ENCODE measurements at places on chromosomes 1 and 21.
A peak's percentile ranks its signal among the peaks of the same experiment; 100 is the strongest.

GRCh38 chr1:234398849-234399381 is 25.7 kb downstream of the COA6 start:
- peak; percentile 35 for DNase-seq

DNA sequence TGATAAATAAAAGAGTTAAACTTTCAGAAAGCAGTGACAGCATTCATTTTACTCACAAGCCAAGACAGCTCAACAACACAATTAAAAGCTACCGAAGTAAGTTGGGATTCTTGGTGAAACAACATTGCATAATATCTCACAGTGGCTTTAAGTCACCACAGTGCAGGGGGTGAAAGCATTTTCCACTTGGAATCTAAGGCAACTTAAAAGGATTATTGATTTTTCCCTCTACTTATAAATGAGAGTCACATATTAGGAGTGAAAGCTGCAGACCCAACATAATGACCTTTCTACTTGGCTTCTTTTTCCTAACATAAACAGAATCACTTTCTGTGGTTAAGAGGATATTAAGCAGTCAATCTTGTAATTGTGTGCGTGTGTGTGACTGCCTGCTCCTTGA is 536.6 kb upstream of the CXADR start:
- no peak for DNase-seq

DNA sequence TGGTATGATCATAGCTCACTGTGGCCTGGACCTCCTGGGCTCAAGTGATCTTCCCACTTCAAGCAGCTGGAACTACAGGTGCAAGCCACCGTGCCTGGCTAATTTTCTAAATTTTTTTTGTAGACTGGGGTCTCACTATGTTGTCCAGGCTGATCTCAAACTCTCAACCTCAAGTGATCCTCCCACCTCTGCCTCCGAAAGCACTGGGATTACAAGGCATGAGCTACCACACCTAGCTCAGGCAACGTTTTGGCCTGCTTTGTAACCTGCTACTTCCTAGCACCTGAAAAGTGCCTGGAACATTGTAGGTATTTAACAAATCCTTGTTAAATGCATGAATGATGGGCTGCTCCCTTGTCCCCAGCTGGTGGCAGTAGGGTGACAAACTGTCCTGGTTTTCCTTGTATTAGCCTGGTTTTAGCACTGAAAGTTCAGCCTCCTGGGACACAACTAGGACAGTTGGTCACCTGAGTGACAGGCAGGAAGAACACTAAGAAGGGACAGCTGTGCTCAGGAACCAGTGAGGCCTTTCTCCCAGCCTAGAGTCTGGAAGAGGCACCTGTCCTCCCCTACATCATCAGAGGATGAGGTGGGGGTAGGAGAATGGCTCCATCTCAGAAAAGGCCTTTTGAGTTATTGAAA is 88.5 kb upstream of the CD34 start:
- DNase-seq = no peak

- peak; percentile 62 for DNase-seq
Measured at GRCh38 chr1:28104866-28105467, 16.6 kb upstream of the EYA3 start.

DNA sequence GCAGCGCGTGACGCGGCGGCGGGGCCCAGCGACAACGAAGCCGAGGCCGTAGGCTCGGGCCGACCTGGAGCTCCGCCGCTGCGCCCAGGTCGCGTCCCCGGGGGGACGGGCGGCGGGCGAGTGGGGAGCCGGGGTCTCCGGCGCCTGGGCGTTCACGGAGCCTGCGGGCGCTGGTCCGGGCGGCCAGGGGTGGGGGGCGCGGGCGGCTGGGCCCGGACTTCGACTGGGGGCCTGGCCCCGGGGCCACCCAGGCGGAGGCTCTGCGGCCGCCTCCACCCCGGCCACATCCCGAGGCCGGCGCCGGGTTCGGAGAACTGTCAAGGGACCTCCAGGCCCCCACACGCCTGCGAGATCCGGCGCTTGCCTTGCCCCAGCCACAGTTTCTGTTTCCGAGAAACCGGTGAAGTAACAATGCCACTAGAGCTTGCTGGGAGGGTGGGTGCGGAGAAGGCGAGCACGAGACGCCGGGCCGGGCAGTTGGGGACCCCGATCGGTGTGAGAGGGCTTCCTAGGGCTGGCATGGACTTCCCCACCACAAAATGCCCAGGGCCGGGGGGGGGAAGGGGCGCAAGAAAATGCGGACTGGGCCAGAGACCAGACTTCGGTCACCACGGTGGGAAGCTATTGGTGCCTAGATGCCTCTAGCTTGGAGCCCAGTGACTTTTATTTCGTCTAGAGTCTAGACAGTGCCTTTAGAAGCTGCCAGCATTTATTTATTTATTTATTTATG is 501 bp downstream of the FBXO6 start:
- DNase-seq = peak; percentile 29

DNA sequence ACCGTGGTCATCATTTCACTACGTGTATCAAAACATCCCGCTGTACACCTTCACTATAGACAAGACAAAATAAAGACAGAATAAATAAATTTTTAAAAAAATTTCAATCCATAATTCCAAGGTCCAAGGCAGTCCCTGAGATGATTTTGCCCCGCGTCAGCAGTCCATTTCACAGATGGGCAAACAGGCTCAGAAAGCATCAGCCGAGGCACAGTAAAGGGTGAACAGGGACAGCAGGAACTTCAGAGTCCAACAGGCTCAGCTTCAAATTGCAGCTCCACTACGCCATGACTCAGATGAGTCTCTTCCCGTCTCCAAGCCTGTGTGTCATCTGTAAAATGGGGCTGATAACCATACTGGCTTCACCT is 15.0 kb downstream of the MATN1 start:
- no peak for DNase-seq

GRCh38 chr1:114282751-114283403 is 129.2 kb upstream of the SYT6 start:
- DNase-seq = peak; percentile 87

DNA sequence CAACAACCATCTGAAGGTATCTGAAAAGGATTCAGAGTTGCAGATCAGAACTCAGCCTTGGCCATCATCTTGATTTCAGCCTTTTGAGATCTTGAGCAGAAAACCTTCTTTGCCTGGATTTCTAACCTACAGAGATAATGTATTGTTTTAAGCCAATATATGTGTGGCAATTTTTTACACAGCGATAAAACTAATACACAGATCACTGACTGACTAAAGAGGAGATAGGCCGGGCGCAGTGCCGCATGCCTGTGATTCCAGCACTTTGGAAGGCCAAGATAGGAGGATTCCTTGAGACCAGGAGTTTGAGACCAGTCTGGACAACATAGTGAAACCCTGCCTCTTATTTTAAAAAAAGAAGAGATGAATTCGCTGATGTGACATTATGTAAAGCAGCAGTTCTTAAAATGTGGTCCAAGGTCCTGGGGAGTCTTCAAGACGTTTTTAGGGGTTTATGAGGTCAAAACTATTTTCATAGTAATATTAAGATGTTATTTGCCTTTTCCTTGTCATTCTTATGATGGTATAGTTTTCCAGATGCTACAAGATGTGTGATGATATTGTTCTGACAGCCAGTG is 50.1 kb upstream of the CNN3 start:
- DNase-seq = no peak

DNA sequence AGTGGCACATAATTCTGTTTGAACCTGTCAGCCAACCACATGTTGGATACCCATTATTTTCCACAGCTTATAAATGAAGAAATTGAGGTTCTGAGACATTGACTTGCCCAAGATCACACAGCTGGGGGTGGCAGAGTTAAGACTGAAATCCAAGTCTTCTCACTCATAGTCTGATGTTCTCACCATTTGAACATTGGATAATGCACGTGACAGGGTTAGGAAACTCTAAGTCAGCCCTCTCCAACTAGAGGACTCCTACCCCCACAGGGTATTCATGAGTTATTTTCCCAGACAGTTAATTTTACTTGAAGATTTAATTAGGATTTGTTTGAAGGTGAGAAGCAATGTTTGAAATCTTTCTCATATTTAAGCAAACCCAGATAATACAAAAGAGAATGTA is 38.1 kb upstream of the C1orf105 start:
- DNase-seq = peak; percentile 51

DNA sequence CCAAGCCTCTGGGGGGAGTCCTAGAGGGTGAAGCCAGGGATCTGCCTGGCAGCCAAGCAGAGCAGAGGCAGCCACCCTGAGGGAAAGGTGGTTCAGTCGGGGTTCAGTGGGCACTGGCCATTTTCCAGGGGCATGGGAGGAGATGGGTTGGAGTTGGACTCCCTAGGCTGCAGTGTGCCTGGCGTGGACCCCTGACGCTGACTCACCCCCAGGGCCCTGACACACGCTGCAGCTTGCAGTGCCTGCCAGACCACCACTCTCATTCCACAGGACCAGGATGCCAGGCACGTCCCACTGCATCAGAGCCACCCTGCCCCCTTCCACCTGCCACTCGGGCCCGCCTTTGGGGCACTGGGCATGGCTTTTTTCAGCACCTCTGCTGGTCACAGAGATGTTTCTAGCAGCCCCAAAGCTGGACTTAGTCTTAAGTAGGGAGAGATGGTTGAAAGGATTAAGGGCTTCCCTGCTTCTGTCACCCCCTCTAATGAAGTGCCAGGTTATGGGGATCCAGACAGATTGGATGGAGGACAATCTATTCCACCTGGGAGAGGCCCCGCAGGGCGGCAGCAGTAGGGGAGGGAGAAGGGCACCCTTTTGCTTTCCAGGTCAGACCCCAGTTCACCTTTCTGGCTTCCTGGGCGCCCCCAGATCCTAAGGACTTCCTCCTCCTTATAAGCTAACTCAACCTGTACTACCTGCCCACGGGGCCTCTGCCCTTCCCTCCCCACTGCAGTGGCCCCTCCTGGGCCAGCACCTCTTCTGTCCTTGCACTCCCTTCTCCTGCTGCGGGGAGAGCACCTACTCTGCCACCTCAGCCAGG is 1.6 kb downstream of the SYT2 start:
- no peak for DNase-seq

- no peak for DNase-seq
Measured at GRCh38 chr1:31923901-31924535, 14.2 kb downstream of the PTP4A2 start.

- DNase-seq = peak; percentile 98
Measured at GRCh38 chr1:25695090-25695770, 78.6 kb downstream of the MAN1C1 start.

GRCh38 chr1:9910076-9910422 is at the start of gene CTNNBIP1:
Gene CTNNBIP1, minus strand, starts transcription at chr1:9910269. Its CDS starts 38,205 bp downstream, at chr1:9872064.
- DNase-seq = no peak

- no peak for DNase-seq
Measured at GRCh38 chr1:30588311-30589073, 134.9 kb downstream of the MATN1 start.

GRCh38 chr21:26834181-26834905 is 10.9 kb downstream of the ADAMTS1 start:
- DNase-seq = no peak

DNA sequence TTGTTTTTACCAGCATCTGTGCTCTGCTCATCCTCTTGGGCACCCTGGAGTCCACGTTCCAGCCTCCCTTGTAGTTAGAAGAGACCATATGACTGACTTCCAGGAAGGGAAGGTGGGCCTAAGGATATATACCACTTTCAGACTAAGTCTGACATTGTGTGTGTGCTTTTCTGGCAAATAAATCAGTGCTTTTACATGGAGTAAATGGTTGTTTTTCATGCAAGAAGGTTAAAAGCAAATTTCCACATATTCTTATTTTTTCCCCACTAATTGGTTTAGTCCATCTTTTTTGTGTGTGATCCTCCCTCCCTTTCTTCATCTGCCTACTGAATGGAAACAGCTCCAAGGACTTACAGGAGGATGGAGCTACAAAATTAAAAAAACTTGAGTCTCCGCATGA is 119.8 kb downstream of the TBX15 start:
- no peak for DNase-seq

GRCh38 chr1:207763091-207763490 is 11.2 kb downstream of the CD46 start:
- DNase-seq = no peak

GRCh38 chr1:6447818-6448748 is 17.9 kb downstream of the TNFRSF25 start:
- DNase-seq = no peak

- DNase-seq = peak; percentile 8
Measured at GRCh38 chr1:37858931-37859506, 373 bp downstream of the MTF1 start.

- no peak for DNase-seq
Measured at GRCh38 chr1:228043281-228043848, 36.6 kb downstream of the WNT3A start.

DNA sequence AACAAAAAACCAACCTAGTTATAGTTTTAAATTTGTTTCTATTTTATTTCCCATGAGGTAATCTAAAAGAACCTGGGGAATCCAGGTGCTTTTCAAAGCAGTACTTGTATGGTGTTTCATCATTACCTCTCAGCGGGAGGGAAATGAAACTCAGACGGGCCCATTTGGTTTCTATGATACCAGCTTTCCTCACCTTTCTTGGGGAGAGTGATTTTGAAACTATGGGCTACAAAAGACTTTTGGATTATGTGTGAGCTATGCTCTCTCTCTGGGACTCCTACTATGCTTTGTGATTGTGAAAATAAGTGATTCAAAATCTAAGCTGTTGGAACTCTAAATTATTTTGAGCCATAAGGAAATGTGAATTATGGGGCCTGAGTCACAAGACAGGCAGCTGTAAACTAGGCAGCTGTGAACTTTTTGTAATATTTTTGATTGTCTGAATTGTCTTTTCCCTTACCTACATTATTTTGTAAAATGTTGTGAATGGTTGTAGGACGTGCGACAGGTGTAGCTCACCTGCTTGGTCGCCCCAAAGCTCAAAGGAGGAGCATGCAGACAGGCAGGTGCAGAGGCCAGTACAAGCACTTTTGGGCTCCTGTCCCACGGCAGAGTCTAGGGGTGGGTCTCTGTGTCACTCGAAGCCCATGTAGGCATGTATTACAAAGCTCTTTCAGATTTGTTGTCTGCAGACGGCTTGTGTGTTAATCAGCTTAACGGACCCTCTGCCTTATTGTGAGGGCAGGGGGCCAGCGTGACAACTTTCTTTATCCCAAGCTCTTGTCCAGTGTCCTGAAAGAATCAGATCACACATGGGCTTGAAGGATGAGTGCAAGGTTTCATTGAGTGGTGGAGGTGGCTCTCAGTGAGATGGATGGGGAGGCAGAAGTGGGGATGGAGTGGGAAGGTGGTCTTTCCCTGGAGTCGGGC is 64.8 kb upstream of the BACH1 start:
- peak; percentile 34 for DNase-seq

DNA sequence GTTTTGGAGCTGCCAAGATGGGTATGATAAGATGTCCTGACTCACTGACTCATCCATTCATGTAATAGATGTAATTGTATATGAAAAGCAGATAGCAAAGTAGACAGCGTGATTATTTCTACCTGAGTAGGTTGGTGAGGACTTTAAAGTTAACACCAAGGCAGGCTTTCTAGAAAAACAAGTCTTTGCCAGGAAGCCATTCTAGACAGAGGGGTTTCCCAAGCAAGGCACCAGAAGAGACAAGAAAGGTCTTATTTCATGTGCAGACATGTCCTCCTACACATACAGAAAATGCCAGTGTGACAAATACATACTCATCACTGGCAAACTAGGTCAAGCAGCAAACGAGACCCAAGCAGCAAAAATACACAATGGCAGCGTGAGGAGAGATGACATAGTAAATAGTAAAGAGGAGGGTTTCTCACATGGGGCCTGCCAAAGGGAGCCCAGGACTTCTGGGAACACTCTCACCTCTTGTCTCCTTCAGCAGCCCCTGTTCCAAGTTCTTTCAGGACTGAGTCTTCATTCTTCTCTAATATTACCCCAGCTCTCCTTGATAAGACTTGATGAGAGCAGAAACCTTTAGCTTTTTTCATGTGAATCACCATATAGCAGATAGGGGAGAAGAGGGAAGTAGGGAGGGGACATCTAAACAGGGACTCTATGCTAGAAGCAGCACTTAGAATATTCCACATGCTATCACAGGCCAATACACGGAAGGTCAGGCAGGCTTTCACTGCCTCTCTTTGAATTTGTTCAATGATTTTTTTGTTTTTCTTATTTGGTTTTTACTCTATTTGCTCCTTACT is 114.6 kb upstream of the ATP1B1 start:
- DNase-seq = no peak

GRCh38 chr1:191707288-191707687 is 451.0 kb upstream of the RGS18 start:
- DNase-seq = peak; percentile 49

Data from fibroblast of skin of right biceps (primary cell).